Activated CD4-positive, alpha-beta T cell treated with anti-CD3 and anti-CD28 coated beads, Interleukin-2, Interleukin-6, amounts not matched to agents 100 ng/mL and 50 ng/mL, durations not matched to agents 16 hours and 8 hours (primary cell): ENCODE measurements at places on chromosomes 12 and 14.

GRCh38 chr14:76964695-76965094 is 63.8 kb downstream of the IRF2BPL start:
- no peak for DNase-seq

DNA sequence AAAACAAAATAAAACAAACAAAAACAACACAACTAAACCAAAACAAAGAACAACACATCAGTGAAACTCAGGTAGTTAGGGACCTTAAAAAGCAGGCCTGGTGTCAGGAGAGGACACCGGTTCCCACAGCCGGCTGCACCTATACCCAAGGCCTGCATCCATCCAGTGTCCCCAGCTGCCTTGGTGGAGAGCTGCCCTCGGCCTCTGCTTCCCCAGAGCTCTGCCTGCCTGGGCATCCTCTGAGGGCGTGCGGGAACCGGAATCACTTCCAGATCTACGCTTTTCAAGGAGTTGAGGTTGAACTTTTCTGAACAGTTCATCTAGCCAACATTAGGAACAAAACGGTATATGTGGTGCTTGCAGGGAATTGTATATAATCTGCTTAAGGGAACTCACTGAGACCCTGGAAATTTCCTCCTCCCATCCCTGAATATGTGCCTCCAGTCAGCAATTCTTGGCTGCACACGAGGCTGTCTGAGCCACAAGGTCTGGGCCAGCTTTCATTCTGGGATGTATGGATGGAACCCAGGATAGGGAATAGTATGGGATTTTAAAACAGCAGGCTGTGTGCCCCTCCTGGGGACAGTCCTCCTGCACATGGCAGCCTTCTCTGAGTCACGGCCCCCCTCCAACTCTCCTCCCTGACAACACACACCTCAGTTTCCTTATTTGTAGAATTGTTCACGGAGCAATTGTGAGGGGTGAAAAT is 319.0 kb upstream of the RTL1 start:
- no peak for DNase-seq

DNA sequence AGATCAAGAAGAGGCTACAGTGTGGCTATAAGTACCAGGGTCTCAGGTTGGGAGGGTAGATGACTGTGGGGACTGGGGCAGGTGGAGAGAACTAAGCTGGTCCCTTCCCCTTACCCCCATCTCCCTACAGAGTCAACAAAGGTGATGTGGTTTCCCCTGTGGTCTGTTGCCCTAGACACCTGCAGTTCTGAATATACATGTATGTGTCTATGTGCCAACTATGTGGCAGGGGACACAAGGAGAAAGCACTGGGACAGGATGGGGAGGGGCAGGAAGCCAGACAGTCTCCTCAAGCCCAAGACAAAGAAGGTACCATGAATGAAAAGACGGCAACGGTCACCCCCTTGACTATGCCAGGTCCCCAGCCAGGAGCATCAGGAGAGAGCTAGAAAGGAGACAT is 4.5 kb upstream of the HDAC7 start:
- DNase-seq = no peak

- DNase-seq = peak; percentile 73
These were observed 22.1 kb downstream of the LGMN start for GRCh38 chr14:92726135-92726932.
